CD4-positive, CD25-positive, alpha-beta regulatory T cell (primary cell): ENCODE measurements at places on chromosomes 2 and 18.
A peak's percentile ranks its signal among the peaks of the same experiment; 100 is the strongest.

DNA sequence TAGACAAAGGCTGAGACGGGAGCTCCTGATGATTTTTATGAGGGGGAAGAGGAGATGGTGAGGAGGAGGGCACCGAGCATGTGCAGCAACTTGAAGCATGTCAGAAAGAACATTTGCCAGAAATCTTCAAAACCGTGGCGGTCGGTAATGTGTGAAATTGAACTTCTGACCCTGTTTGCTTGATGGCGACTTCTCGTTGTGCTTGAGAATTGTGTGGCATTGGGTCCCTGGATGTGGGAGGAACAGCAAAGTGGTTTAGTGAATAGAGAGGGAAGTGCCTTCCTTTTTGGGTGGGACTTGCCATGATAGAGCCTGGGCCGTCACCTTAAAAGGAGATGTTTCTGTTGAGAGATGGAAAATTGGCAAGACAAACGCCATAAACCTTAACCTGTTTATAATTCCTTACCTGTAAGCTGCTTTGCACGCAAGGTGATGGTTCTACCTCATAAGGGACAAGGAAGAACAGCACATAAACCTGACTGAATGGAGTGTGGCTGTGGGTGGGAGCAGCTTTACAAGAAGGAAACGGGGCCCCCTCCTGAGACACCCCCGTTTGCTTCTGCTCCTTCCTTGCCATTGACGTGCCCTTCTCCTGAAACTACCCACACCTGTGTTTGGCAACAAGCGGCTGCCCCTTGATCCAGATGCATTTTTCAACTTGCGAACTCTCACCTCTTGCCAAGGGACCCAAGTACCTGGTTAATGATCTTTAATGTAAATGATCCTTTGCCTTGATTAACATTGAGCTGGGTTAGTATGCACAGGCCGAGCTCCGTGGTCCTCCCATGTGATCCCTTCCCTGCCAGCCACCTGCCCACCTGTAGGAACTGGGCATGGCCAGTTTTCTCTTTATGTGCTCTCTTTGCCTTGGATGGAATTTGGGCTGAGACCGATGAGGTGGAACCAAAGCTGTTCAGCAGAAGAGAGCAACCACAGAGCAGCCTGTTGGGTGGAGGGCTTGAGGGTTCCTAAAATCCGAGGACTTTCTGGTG lies 153.2 kb downstream of the NEDD4L start:
- DNase-seq: no peak

- DNase-seq: no peak
Observed at GRCh38 chr2:16566701-16567100, 98.9 kb downstream of the CYRIA start.

- no peak for DNase-seq
Observed at GRCh38 chr2:1811258-1811970, 67.1 kb upstream of the PXDN start.

- DNase-seq: no peak
Observed at GRCh38 chr2:108460345-108461037, 11.5 kb downstream of the GCC2 start.

- no peak for DNase-seq
Observed at GRCh38 chr2:171279983-171280790, 119.5 kb upstream of the TLK1 start.

DNA sequence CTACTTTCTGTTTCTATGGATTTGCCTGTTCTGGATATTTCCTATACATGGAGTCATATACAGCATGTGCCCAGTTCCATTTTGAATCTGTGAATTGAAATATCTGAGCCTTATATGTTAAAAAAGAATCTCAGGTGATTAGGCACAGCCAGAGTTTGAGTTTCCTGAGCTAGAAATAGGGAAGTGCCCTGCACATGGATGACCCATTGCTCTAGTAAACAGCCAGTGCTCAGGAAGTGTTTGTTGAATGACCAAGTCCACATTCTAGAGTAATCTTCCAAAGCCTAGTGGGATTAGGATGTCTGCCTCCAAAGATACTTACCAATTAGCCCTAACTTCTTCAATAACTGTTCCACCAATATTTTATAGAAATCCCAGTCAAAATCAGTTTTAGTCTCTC lies 165.8 kb downstream of the SETBP1 start:
- DNase-seq: no peak

DNA sequence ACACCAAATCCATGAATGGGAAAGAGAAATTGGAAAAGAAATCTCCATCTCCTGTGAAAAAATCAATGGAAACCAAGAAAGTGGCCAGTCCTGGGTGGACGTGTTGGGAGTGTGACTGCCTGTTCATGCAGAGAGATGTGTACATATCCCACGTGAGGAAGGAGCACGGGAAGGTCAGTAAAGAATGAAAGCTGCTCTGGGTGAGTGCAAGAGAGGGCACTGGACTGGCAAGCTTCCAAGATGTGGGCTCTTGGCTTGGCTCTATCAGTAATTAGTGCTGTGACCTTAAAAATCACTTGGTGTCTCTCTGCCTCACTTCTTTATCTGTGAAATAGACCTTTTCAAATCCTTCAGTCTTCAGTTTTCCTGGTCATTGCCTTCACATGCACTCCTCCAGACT lies 89.0 kb downstream of the ZNF532 start:
- DNase-seq: no peak

DNA sequence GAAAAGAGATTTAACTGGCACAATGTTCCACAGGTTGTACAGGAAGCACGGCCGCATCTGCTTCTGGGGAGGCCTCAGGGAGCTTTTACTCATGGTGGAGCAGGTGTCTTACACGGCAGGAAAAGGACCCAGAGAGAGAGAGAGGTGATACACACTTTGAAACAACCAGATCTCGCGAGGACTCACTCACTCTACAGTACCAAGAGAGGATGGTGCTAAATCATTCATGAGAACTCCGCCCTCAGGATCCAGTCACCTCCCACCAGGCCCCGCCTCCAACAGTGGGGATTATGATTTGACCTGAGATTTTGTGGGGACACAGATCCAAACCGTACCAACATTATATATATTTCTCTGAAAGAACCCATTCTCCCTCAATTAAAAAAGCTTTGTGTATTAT lies 79.7 kb upstream of the DOCK10 start:
- no peak for DNase-seq

DNA sequence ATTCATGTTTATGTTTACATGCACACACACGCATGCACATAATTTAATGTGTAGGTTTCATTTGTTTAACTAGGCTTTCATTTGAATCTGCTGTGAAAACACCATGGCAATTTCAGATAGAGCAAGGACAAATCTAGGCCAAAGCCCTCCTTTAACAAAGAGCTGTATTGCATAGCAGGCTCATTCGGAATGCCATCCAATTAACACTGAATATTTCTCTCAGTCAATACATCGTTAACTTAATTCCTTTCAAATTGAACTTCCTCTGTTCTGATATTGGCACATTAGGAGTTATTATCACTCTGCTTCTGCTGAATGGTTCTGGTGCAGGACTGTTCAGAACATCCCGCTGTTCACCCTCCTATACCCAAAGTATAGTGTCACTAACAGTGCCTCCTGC lies 435.1 kb upstream of the CDH20 start:
- no peak for DNase-seq

DNA sequence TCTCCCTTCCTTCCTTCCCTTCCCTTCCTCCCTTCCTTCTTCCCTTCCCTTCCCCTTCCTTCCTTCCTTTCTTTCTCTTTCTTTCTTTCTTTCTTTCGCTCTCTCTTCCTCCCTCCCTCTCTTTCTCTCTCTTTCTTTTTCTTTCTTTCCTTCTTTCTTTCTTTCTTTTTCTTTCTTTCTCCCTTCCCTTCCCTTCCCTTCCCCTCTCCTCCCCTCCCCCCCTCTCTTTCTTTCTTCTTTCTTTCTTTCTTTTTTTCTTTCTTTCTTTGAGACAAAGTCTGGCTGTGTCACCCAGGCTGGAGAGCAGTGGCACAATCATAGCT lies 34.8 kb downstream of the GATA6 start:
- no peak for DNase-seq

- DNase-seq: no peak
Observed at GRCh38 chr2:128615571-128615970, 296.9 kb upstream of the HS6ST1 start.

GRCh38 chr18:23071285-23071684 lies 64.0 kb upstream of the CABLES1 start:
- DNase-seq: peak; percentile 64

DNA sequence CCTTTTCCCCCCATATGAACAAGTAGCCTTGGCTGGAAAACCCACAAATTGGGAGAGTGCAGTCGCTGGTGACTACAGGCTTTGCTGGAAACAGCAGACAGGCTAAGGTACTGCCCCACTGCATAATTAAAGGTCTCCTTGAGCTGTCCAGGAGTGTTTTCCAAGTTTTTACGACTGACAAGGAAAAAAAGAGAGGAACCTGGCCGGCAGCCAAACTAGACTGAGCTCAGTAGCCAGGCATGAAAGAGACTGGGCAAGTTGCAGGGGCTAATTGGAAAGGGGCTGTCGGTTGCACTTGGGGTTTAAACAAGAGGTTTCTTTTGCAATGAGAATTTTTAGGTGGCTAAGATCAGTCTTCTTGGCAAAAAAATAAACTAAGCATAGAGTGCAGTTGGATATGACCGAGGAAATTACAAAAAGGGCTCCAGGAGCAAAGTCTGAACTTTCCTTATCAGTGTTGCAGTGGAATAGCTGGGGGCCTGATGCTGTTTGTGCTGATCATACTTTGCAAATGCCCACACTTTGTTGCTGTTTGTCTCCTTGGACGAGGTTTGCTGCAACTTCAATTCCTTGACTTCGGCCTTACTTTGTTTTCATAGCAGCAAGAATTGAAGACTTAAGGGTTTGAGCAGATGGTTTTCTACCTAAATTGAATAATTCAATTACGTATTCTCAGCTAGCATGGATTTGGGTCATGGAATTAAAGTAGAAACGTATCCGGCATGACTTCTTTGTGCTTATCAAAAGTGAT lies 2.1 kb downstream of the GULP1 start:
- no peak for DNase-seq

- DNase-seq: no peak
Observed at GRCh38 chr2:134310107-134311079, 56.5 kb downstream of the MGAT5 start.

- DNase-seq: peak; percentile 14
Observed at GRCh38 chr2:108986916-108987510, 2.0 kb downstream of the EDAR start.

DNA sequence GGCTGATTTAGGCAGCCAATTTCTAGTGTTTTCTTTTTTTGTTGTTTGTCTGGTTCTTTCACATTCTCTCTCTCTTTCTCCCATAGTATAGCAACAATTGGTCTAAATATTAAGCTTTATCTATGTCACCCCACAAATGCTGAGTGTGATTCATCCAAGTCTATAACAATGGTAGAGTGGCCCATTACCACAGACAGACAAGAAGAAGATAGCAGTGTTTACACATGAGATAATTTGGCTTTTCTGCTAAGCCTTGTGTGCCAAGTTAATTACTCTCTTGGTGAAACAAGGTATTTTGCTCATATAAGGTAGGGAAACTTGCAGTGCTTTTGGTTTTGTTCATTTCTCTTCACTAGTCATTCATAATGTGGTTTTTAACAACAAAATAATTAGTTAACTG lies 166.5 kb downstream of the SLC8A1 start:
- no peak for DNase-seq

DNA sequence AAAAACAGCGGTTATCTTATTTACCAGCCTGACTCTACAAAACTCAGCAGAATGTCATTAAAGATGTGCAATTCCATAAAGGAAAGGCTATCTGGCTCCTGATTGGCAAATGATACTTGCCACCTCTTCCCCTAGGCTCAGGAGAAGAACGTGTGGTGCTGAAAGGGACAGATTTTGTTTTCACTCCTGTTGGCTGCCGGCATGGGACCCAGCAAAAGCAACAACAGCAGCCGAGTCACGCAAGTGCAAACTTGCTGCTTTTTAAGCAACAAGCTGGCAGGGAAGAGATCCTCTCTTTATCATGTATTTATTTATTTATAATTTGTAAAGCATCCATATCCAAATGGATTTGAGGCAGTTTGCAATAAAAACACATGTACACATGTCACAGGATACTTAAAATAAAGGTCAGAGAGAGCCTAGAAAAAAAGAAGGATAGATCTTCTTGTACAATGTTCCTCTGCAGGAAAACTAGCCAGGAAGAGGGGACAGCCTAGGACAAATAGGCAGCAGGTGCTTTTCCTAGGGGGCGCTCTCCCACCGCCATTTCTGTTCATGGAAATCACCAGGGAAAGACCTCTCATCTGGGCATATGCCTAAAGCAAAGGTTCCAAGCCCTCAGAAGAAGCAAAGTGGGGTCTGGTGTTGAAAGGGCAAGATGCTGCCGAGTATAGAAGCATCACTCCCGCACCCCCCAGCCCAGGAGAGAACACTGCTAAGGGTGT lies 799.3 kb downstream of the BCL11A start:
- DNase-seq: no peak
